ENCODE measurements at places on chromosomes 1 and 21. TPM values are rescaled to one million over a fixed set of nuclear protein-coding genes. Genes with fewer than 3 reads are reported as not detected.

The COL9A2 gene
- 0.59 TPM for total RNA-seq

The HSD3B1 gene
- not detected for total RNA-seq

The CD1D gene
- 0.23 TPM for total RNA-seq

The S100A9 gene
- total RNA-seq, result not detected

The AGL gene
- 5.6 TPM for total RNA-seq

The SH2D1B gene
- not detected for total RNA-seq

The MEX3A gene
- 4.7 TPM for total RNA-seq

All from smooth muscle cell of the coronary artery (primary cell).